Type B pancreatic cell (in vitro differentiated cells): ENCODE measurements at places on chromosomes 13 and 19.

GRCh38 chr13:48629277-48629676 lies 24.5 kb upstream of the CYSLTR2 start:
- DNase-seq: no peak

GRCh38 chr19:2289714-2290435 lies 7.9 kb upstream of the PEAK3 start:
- DNase-seq: no peak

GRCh38 chr13:25901460-25902376 lies 150.1 kb downstream of the SHISA2 start:
- no peak for DNase-seq

DNA sequence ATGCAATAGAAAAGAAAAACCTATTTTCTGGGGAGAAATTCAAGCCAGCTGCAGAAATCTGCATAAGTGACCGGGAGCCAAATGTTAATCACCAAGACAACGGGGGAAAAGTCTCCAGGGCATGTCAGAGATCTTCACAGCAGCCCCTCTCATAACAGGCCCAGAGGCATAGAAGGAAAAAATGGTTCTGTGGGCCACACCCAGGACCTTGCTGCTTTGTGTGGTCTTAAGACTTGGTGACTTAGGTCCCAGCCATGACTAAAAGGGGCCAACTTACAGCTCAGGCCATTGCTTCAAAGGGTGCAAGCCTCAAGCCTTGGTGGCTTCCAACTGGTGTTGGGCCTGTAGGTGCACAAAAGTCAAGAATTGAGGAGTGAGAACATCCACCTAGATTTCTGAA lies 2847.6 kb upstream of the PCDH20 start:
- DNase-seq: no peak

GRCh38 chr19:15448044-15448777 lies 1.5 kb downstream of the WIZ start:
- no peak for DNase-seq
